Stimulated activated CD8-positive, alpha-beta memory T cell treated with anti-CD3 and anti-CD28 coated beads, Interleukin-12 subunit alpha, Interleukin-12 subunit beta, amount 100 ng/mL, for 4 hours (primary cell): ENCODE measurements at places on chromosomes 3 and 15.

- DNase-seq: no peak
Observed at GRCh38 chr15:60681353-60681752, 202.4 kb upstream of the ICE2 start.

DNA sequence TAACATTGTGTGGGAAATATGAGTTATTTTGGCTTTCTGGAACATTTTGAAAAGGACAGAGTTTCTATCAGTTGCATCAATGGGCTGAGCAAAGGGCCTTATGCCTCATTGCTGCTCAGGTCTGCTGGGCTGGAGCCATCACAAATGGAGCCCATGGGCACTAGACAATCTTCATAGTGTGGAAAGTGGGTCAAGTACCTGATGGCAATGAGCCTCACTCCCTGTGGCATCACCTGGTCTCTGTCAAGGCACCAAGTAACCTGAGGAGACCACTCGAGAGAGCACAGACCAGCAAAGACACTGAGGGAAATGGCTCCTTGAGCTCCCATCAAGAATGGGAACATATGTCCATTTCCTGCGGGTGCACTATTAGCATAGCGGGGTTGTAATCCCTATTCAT is 96.7 kb upstream of the PPP2R3A start:
- DNase-seq: no peak

- no peak for DNase-seq
Observed at GRCh38 chr15:35427496-35427895, 118.5 kb downstream of the DPH6 start.

DNA sequence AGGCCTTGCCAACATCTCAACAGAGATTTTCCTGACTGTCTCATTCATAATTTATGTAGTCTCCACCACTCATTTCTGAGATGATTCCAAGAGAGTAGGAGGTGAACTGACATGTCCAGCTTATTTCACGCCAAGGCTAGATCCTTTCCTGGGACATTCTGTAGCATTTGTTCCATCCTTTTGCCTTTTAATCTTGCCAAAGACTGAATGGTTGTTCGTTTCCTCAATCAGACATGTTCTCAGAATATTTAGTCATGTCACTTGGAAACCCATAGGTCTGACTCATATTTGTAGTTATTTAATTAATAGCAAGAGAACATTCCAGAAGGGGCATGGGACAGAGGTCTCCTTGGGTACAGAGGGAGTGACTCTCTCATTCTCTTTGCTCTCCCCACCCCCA is 80.9 kb downstream of the DHX36 start:
- DNase-seq: no peak

DNA sequence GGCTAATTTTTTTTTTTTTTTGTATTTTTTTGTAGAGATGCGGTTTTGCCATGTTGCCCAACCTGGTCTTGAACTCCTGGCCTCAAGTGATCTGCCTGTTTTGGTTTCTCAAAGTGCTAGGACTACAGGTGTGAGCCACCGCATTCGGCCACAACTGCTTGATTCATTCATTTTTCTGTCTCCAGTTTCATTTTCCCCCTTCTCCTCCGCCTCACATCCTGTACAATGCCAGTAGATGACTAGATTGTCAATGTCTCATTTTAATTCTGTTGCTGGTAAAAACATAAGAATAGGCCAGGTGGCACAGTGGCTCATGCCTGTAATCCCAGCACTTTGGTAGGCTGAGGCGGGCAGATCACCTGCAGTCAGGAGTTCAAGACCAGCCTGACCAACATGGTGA is 12.0 kb upstream of the ZNF592 start:
- no peak for DNase-seq

DNA sequence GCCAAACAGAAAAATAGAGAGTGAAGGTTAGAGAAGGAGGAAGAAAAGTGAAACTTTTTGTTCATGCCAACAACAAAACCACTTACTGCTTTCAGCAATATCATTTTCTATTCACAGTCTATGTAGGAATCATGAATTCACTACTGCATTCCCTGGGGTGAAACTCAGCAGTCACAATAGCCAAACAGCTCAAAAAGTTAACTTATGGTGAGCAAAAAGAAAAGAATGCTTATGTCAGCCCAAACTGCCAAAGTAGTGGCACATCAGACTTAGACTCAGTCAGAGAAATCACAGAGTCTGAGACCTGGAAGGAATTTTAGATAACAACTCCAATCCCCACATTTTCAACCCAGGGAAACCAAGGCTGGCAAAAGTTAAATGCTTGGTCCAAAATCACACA is 238.7 kb upstream of the TMCO5A start:
- no peak for DNase-seq

- DNase-seq: no peak
Observed at GRCh38 chr3:57892423-57892822, 115.8 kb upstream of the FLNB start.

DNA sequence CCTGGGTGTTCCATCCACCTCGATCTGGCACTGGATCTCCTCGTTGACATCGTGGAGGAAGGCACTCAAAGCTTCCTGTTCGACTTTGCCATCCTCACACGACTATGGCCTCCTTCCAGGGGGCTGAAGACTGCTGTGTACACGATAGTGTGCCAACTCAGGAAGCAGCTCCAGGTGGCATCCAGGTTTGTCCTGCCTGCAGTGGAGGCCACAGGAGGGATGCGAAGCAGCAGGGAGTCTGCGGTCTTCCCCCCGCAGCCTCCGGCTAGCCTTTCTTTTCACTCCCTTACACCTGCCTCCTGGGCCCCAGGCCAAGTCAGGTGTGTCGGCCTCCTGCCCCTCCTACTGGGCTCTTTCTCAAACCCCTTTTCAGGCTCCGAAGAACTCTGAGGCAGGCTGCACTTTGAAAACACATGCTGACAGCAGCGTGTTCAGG is 32.2 kb downstream of the SYNM start:
- no peak for DNase-seq

GRCh38 chr3:87361271-87361670 is 84.9 kb upstream of the POU1F1 start:
- no peak for DNase-seq

GRCh38 chr15:35724626-35725025 is 178.7 kb upstream of the DPH6 start:
- no peak for DNase-seq

DNA sequence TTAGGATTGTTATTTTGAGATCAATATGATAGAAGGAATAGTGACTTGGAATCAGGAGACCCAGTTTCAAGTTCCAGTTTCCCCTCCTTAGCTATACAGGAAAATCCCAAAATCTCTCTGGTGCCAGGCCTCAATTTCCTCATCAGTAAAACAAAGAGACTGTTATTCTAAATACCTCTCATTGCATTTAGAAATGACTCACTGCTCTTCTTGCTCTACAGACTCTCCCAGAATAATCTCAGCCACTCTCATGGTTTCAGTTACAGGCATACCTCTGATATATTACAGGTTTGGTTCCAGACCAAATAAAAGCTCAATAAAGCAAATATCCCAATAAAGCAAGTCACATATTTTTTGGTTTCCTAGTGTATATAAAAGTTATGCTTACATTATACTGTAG is 28.3 kb downstream of the IMPG2 start:
- no peak for DNase-seq

DNA sequence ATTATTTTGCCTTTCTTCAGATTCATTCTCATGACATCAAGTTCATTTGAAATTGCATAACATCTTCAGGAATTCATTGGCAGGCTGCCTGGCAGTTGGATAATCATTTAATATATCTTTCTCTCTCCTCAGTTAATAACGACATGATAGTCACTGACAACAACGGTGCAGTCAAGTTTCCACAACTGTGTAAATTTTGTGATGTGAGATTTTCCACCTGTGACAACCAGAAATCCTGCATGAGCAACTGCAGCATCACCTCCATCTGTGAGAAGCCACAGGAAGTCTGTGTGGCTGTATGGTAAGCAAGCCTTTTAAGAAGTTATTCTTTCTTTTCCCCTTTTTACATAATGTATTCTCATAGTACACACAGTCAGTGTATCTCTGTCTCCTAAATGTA is 38.2 kb downstream of the TGFBR2 start:
- DNase-seq: peak; percentile 33

GRCh38 chr3:135458541-135459322 is 506.8 kb upstream of the PPP2R3A start:
- DNase-seq: no peak

DNA sequence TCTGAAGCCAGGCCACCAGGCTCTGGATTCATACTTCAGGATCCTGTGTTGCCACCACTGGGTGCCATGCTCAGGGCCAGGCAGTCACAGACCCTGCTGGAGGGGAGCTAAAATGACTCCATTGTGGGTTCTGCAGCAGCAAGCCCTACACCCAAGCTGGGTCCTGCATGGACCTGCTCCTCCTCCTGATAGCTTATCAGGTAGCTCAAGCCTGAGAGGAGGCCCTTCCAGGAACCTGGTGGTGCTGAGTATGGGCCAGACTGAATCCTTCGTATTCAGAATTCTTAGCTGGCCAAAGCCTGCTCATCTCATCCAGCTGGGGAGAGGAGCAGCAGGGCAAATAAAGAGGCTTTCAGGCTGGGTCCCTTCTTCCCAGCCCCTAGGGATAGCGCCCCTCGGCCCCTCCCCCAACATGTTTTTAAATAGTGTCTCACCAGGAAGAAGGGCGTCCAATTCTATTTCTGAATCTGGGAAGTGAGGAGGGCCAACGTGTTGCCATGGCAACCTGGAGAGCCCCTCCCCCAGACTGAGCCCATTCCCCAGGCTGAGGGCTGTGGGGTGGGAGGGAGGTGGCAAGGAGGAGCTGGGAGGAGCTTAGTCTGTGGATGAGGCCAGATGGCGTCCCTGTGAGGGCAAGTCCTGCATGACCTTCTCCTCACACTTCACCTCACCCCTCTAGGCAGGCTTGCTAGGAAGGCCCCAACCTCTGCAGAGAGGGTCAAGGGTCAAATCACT is 11.0 kb upstream of the CAMKV start:
- DNase-seq: no peak

DNA sequence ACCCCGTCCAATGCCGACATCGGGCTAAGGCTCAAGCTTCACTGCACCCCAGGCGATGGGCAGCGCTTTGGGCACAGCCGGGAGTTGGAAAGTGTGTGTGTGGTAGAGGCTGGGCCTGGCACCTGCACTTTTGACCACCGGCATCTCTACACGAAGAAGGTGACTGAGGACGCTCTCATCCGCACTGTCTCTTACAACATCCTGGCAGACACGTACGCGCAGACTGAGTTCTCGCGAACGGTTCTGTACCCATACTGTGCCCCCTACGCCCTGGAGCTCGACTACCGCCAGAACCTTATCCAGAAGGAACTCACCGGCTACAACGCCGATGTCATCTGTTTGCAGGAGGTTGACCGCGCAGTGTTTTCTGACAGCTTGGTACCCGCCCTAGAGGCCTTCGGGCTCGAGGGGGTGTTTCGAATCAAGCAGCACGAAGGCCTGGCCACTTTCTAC is 1.0 kb downstream of the PDE12 start:
- DNase-seq: peak; percentile 4

GRCh38 chr3:141422961-141423582 is 54.8 kb downstream of the ZBTB38 start:
- no peak for DNase-seq

DNA sequence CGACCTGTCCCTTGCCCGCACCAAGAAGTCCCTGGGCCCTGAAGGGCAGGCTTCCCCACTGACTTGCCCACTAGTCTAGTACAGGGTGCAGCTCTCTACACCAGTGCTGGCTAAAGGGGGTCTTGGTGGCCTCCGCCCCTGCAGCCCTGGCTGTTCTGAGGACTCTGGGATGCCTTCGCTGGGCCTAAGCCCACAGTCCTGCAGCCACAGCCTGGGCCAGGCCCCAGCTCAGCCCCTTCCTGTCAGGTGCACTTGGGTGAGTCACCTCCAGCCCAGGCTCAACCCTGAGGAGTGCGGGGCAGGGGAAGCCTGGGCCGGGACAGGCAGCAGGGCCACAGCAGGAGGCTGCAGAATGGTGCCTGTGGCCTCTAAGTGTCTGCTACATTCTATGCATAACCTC is 971 bp downstream of the C3orf22 start:
- DNase-seq: no peak

DNA sequence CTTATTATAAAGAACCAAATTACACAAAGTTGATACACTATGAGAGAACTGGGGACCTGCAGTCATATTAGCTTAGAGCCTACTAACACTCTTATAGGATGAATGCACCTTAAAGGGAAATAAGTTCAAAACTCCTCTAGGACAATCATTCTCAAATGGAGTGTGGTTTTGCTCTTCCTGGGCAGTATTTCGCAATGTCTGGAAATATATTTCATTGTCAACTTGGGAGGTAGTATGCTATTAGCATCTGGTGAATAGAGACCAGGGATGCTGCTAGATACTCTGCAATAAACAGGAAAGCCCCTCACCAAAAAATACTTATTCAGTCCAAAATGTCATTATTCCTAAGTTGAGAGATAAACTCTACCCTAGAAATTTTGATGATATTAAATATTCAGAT is 451.4 kb upstream of the ARPP21 start:
- no peak for DNase-seq

DNA sequence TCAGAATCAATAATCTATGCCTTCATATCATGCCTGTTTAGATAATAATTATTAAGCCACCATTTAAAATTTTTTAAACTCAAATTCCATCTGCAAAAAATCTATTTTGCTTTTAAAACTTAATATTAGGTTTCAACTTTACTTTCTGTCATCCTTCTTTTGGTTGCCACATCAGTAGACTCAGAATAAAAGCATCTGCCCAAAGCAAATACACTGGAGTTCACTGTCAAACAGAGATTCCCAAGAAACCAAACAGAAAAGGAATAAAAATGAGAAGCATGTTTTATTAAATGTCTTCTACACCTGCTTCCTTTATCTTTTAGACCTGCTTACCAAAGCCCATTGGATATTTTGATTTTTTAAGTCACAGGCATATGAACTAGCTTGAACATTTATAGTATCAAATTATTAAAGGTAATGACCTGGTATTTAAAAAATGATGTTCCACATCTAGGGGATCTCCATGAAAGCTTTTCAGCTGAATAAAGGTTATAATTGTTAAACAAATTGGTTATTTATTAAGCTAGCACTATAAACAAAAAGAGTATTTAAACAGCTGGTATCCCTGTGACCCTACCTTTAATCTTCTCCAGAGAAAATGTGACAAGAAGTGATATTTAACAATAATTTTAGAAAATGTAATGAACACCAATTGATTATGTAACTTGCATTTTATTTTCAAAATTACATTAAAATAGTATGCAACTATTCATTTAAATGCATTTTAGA is 62.5 kb downstream of the ALCAM start:
- DNase-seq: no peak

DNA sequence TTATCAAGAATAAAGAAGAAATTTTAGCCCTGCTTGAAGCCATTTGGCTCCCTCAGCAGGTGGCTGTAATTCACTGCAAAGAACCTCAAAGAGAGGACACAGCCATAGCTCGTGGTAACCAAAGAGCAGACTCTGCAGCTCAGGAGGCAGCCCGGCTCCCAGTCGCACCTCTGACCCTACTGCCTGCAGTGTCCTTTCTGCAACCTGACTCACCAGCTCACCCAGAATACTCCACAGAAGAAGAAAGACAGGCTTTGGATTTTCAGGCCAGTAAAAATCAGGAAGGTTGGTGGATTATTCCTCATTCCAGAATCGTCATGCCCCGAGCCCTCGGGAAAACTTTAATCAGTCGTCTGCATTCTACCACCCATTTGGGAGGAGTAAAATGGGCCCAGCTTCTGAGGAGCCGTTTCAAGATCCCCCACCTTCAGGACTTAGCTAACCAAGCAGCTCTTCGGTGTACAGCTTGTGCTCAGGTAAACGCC is 38.6 kb downstream of the ZBTB11 start:
- no peak for DNase-seq
